Naive thymus-derived CD8-positive, alpha-beta T cell (primary cell): ENCODE measurements at places on chromosomes 3 and 15.

DNA sequence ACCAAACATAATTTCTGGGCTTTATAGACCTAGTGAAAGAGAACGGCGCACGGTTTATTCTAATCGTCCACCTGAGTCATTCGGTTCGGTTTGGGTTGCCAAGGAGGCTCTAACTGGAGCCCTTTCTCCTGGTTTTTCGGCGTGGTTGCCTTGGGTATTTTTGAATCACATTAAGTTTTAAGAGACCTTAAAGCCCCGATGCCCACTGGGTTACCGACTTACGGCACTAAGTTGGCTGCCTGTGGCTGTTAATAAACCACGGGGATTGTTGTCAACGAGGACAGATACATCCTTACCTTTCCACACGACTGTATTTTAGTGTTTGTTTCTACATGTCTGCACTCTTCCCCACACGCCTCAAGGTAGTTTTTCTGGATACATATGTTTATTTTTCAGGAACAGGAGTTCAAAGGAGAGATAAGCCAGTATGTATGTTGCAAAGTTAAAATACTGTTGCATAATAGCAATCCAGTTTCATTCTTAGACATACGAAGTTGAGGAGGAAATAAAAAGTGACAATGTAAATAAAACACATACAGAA lies 1.2 kb upstream of the ANP32A start:
- no peak for DNase-seq

DNA sequence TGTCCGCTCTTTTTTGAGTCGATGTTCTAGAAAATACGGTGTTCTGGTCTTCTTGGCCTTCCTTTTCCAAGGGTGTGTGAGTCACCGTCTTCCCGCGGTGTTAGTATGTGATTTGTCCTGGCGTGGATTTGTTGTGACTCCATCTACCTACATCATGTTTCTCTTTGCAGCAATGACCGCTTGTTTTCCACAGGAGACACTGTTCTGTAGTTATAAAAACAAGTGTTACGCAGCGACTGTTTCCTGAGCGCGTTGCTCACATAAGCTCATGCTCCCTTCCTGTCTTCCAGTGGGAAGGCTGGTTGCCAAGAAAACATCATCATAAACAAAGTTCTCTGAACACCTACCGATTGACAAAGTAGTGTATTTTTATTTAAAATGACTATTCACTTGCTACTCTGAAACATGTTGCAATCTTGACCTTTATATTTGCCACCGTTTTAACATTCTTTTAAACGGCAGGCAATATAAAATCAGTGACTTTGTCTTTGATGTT lies 19.0 kb downstream of the USP13 start:
- no peak for DNase-seq

GRCh38 chr3:172709774-172710663 lies 848 bp downstream of the NCEH1 start:
- DNase-seq: no peak

GRCh38 chr3:69406163-69406562 lies 20.3 kb upstream of the FRMD4B start:
- no peak for DNase-seq

- no peak for DNase-seq
Observed at GRCh38 chr3:39848365-39848764, 39.0 kb downstream of the MYRIP start.

DNA sequence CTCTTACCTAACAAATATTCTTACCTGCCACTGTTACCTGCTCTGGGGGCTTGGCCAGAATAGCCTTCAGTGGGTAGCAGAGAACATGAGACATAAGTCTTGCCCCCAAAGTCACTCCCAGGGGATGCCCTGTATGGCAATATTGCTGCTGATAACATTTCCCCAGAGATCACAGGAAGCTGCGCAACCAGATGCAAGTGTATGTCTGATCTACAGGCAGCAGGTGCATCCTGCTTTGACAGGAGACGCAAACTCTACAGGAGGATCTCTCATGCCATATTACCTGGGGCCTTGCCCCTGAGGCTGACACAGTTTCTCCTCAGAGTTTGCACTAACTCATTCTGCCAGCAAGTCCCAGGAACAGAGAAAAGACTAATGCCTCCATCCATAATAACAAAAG lies 174.4 kb upstream of the LPP start:
- peak; percentile 47 for DNase-seq

DNA sequence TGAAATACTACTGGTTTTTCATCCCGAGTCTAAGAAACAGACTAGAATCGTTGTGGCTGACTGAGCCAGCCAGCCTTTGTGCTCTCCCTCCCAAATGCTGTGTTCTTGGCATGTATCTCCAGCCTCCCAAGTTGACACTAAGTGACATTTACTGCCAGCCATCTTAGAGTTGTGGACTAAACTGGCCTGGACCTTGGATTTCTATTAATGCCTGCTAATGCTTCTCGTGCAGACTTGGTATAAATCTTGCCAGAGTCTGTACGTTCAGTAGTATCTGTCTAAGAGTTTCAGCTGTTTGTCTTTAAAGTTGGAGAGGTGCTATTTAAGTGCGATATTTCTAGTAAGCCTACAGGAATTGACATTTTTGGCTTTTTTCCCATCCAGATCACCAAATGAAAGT lies 166.6 kb upstream of the BHLHE40 start:
- DNase-seq: no peak

GRCh38 chr3:60142009-60142408 lies 1092.2 kb upstream of the CFAP20DC start:
- no peak for DNase-seq

GRCh38 chr15:48440084-48440483 lies 108.9 kb downstream of the DUT start:
- no peak for DNase-seq

- no peak for DNase-seq
Observed at GRCh38 chr15:72933976-72934375, 118.3 kb upstream of the NEO1 start.

DNA sequence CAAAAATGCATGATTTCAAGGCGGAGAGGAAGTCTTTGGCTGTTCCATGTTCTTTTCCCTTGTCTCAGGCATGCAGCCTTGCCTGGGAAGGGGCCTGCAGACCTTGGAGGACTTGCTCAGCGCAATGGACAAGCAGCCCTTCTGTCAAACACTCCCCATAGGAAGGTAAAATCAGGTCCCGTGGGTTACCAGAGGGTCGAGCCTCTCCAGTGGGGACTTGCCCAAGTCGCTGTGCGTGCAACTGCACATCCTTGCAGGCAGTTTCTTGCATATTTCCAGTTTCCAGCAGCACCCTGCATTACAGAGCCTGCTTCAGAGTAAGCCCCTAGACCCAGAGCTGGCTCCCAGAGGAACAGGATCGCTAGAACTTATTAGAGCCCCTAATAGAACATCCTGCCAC lies 75.5 kb upstream of the KLF13 start:
- DNase-seq: no peak

DNA sequence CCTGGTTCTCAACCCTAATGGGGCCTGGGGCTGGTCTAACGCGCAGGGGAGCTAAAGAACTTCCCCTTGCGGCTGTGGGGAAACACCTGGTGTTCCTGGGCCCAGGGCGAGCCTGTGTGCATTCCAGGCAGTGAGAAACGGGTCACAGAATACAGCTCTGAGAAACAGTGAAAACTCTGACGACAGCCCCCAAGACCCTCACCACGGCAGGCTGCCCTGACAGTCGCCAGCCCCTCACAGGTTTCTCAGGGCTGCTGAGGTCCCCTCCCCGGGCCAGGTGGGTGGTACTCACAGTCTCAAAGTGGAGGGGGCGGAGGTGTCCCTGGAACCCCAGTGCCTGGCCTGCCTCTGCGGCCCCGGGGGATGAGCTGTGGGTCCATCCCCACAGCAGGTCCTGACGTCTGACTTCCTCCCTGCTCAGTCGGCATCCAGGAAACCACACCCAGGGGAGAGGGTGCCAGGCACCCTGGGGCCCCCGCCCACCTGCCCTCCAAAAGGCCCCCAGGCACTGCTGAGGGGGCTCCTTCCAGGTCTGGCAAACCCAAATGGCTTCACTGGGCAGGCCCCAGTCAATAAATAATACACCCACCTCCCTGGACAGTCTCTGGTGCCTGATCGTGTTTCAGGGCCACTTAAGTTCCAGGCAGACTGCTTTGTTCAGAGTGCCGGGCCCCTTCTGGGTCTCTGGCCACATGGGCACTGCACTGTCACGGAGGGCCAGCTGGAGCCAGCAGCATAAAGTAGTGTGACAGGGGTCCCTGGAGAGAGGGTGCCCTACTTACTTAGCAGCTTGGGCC lies 57.7 kb downstream of the IQSEC1 start:
- peak; percentile 64 for DNase-seq

DNA sequence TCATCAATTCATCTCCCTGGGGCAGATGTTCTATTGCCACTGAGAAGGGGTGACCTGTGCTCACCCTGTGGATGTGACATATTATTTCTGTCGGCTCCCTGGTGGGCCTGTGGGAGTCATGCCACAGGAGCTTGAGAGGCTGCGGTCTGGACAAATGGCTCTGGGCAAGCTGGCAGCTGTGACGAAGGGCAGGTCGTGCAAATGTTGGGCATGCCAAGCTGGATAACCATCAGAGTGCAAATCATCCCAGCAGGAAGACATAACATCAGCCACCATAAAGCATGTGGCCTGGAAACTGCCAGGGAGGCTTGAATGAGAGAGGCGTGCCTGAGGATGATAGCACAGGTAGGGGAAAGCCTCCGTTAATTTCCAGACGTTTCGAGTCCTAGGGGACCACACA lies 45.3 kb upstream of the FAM3D start:
- no peak for DNase-seq

DNA sequence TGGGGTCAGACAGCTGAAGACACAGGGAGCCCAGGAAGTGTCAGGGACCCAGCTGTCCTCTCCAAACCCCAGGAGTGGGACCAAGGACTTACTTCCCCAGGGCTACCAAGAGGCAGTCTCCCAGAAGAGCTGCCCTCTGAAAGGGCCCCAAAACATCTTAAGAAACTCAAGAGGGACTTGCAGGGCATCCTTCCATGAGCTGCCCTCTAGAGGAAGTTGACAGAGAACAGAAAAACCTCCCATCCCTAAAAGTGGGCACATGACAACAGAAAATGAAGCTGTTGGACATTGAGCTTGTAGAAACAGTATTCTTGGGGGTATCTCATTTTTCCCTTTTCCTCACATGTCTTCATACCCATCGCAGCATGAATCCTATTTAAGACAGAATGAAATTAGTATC lies 58.9 kb downstream of the MECOM start:
- DNase-seq: no peak

GRCh38 chr3:100521439-100521845 lies 29.0 kb downstream of the TMEM45A start:
- no peak for DNase-seq

DNA sequence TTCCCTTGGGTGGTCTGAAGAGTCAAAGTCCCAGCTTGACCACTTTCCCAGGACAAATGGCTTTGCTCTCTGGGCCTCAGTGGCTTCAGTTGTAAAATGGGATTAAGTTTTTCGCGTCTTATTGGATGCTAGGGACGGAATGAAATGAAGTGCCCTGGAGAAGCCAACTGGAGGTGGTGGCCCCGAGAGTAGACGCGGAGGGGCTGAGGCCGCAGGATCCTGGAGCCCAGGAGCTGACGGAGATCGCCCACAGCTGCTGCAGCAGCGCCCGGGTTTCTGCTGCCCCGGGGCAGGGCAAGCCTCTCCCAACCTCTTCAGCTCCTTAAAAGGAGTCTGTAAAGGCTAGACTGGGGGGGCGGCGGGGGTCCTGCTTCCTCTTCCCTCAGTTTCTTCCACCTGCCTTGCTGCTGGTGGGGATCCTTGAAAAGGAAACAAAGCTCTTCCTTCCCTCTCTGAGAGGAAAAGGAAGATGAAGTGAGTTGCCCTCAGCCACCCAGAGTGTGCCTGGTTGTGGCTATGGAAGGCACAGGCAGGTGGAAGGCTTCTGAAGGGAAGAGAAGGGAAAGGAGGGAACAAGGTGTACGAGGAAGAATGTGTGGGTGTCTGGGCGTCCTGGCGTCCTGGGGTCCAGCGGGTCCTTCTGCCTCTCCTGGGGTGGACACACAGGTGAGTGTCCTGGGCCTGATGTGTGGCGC lies 967 bp upstream of the BNC1 start:
- no peak for DNase-seq

DNA sequence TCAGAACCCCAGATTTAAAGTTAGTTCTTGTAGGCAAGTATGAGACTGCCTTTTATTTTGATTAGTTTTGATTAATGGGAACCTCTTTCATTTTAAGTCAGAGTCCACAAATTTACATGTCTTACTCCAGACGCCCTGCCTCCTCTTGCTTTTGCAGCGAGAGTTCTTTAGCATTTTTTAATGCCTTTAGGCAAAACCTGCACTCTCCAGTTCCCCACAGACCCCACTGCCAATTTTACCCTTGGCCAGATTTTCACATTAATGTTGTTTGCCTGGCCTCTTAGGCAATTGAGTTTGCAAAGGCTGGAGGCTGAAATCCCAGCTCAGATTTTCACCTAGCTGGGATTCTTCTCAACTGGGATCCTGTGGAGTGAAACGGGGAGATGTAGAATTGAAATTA lies 85.8 kb downstream of the GAP43 start:
- DNase-seq: no peak

GRCh38 chr3:11558002-11558401 lies 85.7 kb downstream of the VGLL4 start:
- DNase-seq: no peak

DNA sequence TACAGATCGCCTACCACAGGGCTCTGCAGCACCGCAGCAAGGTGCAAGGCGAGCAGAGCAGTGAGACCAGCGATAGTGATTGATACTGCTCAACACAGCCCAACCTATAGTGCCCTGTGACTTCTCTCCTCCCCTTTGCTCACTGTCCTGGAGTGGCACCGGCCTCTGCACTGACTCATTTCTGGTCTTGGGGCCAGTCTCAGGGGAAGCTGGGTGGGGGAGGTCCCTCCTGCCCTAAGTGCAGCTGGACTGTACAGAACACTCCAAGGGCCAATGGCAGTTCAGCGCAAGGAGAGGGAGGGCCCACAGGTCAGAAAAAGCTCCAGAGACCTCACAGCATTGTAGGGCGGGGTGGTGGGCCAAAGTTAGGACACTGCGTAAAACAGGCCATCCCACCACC lies 2.5 kb upstream of the OGG1 start:
- DNase-seq: no peak

- DNase-seq: no peak
Observed at GRCh38 chr3:112685956-112686799, 45.2 kb upstream of the CCDC80 start.

GRCh38 chr3:66140743-66141372 lies 79.9 kb upstream of the SLC25A26 start:
- no peak for DNase-seq

GRCh38 chr15:26365077-26365476 lies 407.8 kb downstream of the GABRB3 start:
- no peak for DNase-seq

DNA sequence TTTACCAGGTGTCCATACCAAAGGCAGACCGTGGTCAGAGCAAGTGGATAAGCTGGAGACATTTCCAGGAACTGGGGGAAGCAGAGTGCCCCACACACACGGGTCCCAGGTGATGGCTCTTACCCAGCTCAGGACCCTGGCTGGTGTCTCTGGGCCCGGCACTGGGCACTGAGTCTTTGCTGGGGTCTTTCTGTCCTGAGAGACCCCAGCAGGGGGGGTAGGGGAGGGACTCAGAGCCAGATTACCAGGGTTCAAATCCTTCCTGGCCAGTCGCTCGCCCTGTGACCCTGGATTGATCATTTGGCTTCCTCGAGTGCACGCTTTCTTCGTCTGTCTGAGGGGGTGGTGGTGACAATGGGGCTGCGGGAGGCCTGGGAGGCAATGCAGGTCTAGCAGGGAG lies 95.7 kb downstream of the PLXNA1 start:
- no peak for DNase-seq
